ENCODE measurements at places on chromosomes 13 and 19.

- DNase-seq = peak; percentile 76
These were observed 412.8 kb downstream of the ZNF536 start for GRCh38 chr19:30784850-30785457.

DNA sequence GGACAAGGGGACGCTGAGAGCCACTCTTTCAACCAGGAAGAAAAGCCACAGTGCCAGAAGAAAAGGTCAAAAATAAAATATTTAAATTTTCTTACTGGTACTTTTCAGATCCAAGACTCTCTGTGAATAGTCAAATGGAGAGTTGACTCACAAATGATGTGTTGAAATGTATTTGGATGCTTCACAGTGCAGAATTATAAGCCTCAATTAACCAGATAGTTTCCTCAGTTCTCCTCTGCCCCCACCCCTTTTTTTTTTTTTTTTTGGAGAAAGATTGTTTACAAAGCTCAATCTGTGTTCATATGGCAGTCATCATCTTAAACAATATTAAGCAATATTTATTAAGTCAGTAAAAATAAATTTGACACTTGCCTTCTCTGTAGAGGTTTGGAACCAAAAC, 470.8 kb downstream of the FGF9 start:
- no peak for DNase-seq

DNA sequence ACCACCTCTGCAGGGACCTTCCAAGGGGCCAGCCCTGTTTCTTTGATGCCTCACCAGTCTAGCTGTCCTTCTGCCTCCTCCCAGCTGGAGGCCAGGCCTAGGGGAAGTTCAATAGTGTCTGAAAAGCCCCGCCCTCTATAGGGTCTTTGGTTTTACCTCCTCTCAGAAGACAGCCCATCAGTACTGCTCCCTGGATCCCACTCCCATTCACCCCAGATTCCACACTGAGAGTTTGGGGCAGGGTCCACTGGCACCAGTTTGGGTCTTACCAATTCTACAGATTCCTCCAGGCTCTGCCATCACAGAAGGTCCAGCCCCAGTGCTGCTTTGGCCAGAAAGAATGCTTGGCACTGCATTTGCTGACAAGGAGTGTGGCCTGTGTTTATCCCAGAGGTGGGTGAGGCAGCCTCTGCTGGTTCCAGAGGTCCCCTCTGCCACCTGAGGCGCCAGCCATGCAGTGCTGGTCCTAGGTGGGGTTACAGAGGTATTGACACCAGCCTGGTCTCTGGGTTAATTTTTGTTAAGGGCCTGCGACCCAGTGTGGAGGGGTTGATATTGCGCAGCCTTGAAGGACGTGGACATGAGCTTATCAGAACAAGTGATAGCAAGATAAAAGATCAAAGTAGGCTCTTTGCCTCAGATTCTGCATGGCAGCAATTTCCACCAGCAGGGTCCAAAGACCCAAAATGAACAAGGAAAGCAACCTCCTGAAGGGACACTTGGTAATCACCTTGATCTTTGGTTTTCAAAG, 41.4 kb upstream of the IGSF23 start:
- no peak for DNase-seq

DNA sequence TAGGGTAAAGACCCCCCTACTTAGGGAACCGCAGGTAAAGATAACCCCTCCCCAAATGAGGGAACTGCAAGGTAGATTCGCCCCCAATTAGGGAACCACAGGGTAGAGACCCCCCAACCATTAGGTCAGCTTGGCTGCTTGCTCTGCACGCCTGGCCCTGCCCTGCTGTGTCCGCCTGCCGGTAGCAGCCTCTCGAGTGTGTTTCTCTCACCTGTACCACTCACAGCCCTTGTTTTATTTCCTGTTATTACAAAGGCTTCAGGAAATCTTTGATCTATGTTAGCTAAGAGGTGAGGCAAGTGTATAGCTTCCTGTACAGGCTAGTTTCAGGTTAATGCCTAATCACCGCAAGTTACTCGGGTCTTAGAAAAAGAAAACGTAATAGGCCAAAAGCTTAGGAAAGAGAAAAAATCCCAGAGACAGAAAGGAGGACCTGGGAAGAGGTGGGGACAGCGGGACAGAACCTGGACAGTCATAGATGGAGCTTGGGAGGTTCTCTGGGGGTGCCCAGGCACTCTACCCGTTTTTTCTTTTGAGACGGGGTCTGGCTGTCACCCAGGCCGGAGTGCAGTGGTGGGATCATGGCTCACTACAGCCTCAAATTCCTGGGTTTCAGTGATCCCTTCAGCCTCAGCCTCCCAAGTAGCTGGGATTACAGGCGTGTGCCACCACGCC, 23.1 kb upstream of the EIF3G start:
- DNase-seq = no peak

GRCh38 chr13:98997738-98998641, 20.1 kb upstream of the DOCK9 start:
- no peak for DNase-seq

DNA sequence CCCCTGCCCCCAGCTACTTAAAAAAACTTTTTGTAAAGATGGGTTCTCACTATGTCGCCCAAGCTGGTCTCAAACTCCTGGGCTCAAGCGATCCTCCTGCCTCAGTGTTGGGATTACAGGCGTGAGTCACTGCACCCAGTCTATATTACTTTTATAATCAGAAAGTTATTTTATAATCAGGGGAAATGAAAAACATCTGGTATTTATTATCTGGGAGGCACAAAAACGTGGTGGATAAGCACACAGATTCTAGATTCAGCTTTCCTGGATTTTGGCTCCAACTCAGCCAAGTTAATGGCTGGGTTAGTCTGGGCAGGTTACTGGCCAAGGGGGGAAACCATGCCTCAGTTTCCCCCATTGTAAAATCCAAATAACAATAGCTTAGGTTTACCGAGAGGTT, 24.7 kb downstream of the KEAP1 start:
- DNase-seq = no peak

- DNase-seq = no peak
These were observed 15.5 kb upstream of the OLFM4 start for GRCh38 chr13:53013113-53013512.

GRCh38 chr13:21638319-21639282, 32.3 kb upstream of the FGF9 start:
- DNase-seq = no peak

- no peak for DNase-seq
These were observed 44.5 kb downstream of the MLLT1 start for GRCh38 chr19:6235031-6235951.

DNA sequence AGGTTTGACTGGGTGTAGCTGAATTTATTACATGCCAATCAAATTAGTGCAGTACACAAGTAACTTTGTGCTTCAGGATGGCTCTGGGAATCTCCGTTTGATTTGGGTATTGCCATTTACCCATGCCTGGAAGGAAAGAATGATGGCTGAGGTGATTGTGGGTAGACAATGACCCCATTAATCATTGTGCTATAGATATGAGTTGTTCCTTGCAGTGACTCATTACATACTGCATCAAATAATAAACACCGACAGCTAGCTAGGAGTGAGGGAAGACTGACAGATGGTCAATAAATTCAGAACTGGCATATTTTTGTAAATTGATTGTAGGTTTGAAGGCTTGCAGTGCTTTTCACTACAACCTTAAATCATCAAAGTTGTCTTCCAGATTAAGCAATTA, 1069.5 kb downstream of the DIAPH3 start:
- no peak for DNase-seq

GRCh38 chr13:66886264-66886663, 343.9 kb downstream of the PCDH9 start:
- no peak for DNase-seq

DNA sequence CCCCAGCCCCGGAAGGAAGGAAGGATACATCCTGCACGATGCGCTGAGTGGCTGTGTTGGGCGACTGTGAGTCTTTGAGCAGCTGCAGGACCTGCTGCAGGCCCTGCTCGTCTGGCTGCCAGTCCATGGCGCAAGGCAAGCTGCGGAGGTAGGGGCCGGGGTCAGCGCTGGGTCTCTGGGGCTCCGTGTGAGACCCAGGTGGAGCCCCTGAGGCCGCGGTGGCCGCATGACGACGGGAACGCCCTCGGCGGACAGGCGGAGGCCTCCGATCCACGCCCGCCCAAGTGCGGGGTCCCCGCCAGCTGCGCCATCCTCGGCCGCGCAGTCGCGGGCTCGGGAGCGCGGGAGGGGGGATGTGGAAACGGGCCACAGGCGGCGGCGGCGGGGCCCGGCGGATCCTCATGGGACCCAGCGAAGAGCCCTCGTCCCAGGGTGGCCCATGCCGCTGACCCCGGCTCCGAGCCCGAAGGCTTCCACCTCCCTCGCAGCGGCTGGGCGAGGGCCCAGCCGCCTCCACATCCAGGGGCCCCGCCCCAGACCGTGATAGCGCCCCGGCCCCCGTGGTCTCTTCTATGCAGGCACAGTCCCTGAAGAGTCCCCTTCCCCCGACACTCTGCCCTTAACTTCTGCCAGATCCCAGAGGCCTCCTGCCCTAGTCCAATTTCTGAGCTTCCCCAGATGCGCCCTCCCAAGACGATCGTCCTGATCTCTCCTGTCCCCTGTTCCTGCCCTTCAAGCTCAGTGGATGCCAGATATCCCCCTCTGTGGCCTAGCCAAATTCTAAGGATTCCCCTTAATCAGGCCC, 2.7 kb downstream of the TNPO2 start:
- no peak for DNase-seq

DNA sequence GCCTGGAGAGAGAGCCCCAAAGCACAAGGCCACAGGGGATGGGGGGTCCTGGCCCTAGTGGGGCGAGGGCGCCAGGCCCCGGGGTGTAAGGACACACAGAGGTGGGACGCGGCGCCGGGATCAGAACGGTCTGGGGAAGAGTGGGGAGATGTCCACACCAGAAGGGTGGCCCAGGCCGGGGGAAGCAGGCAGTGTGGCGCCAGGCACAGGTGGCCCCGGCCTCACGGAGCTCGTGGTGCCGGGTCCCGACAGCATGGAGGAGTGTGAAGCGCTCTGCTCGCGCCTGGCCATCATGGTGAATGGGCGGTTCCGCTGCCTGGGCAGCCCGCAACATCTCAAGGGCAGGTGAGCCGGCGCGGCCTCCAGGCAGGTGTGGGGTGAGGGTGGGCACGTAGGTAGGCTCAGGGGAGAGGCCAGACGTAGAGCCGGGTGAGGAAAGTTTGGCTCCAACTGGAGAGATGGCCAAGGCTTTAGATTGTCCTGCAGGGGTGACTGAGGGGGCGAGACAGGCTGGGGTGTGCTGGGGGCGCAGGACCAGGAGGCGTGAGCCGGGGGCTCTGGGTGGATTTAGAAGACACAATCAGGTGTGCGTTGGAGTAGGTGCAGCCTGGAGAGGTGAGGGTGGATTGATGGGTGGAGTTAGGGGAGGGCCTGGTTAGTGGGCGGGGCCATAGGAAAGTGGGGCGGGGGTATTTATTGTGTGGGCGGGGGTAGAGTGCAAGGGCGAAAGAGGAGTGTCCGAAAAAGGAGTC, 2.9 kb upstream of the ARHGAP45 start:
- no peak for DNase-seq

DNA sequence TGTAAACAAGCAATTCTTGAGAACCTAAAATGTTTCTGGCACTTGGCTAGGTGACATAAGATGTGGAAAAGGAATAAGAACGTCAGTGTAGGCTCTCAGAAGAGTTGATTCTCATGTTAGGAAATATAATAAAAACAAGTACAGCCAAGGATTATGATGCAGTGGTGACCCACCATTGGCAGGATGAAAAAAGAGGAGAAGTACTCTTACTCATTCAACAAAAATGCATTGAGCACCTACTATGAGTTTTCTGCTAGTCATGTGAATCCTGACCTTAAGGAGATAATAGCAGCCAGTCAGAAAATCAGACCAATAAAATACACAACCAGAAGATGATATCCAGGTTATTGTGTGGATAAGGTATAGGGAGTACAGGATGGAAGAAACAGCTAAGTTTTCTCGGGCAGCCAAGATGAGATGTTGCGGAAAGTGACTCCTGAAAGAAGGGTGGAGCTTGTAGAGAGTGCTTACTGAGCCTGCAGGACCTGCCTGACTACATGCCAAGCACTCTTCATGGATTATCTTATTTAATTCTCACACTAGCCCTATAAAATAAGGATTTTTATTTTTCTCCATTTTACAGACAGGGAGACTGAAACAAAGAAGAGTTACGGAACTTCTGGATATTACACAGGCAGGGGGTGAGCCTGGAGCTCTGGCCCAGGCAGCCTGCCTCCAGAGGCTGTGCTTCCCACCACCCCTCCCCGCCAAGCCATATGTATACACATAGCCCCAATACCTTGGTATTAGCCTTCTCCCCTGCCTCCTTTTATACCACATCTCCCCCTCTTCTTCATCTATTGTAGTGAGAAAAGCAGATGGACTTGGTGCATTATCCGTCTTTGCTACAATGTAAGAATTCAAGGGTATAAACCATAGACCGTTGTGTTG, 58.0 kb downstream of the TGDS start:
- no peak for DNase-seq

GRCh38 chr19:53792721-53793433, 31.2 kb downstream of the NLRP12 start:
- DNase-seq = no peak

DNA sequence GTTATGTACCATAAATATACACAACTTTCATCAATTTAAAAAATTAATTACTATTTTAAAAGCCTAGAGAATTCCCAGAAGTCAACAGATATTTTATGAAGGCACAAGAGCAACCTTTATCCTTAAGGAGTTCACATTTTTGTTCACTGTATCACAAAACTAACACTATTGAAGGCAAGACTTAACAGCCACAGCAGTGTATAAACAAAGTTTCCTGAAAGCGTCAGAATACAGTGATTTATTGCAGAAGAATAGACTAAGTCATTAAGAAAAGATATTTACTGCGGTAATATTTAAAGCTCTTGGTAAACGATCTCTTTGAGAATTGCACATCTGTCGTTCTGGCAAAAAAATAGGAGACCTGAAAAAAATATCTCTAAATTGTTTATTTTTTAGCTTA, 419.3 kb upstream of the NBEA start:
- DNase-seq = no peak

- DNase-seq = no peak
These were observed 104.4 kb downstream of the ZNF486 start for GRCh38 chr19:20271215-20271926.

- no peak for DNase-seq
These were observed 12.6 kb upstream of the METTL21C start for GRCh38 chr13:102707467-102707866.

DNA sequence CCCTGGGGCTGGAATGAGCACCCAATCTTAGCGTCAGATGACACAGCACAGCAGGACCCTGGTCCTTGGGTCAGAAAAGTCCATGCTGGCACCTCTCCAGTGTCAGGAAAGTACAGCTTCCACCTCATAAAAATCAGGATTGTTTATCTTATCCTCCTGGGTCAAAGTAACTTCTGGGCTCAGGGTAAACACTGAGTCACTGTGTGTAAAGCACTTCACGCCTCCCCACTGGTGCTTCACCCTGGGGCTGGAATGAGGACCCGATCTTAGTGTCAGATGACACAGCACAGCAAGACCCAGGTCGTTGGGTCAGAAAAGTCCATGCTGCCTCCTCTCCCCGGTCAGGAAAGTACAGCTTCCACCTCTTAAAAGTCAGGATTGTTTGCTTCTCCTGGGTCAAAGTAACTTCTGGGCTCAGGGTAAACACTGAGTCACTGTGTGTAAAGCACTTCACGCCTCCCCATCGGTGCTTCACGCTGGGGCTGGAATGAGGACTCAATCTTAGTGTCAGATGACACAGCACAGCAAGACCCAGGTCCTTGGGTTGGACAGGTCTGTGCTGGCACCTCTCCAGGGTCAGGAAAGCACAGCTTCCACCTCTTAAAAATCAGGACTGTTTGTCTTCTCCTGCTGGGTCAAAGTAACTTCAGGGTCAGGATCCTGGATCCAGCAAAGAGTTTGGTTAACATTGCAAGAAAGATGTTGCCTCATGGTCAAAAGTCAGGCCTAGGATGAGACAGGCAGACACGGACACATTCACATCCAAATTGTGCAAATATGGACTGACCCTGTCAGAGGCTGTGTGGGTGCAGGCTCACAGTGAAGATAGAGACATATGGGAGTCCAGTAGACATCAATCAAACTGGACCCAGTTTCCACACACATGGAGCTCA, 39.2 kb upstream of the CYP2A7 start:
- no peak for DNase-seq

Data from vagina (tissue), 2 donors.